ENCODE measurements at places on chromosomes 3 and 15. TPM values are rescaled to one million over a fixed set of nuclear protein-coding genes. Genes with fewer than 3 reads are reported as not detected.

DNA sequence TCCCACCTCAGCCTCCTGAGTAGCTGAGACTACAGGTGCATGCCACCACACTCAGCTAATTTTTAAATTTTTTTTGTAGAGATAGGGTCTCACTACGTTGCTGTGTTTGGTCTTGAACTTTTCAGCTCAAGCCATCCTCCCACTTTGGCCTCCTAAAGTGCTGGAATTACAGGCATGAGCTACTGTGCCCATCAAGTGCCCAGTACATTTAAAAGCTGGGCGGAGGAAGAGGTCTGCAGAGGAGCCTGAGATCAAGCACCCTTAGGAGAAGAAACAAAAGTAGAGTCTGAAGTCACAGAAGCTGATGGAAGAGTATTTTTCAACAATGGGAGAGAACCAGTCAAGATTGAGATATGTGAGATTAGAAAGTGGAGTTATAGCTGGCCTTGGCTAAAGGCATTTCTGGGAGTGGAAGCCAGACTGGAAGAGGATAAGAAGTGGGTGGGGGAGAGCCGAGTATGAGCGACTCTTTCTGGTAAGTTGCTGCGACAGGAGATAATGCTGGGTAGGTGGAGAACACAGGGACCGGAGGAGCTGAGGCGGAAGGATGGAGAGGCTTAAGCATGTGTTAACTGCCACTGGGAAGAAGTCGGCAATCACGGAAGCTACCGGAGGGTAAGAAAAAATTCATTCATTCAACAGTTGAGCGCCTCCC lies 782 bp upstream of the IREB2 start:
- no peak for DNase-seq

GRCh38 chr3:173588556-173588955 lies 191.0 kb downstream of the NLGN1 start:
- no peak for DNase-seq

Gene BRPF1
- 50.1 TPM for total RNA-seq

Gene TPM1
- 4.1 TPM for total RNA-seq

GRCh38 chr15:50247819-50248655 lies 17.5 kb downstream of the HDC start:
- peak; percentile 89 for DNase-seq

Gene TRMT10C
- 24.1 TPM for total RNA-seq

- DNase-seq: no peak
Observed at GRCh38 chr3:146065573-146066006, 95.4 kb downstream of the PLOD2 start.

DNA sequence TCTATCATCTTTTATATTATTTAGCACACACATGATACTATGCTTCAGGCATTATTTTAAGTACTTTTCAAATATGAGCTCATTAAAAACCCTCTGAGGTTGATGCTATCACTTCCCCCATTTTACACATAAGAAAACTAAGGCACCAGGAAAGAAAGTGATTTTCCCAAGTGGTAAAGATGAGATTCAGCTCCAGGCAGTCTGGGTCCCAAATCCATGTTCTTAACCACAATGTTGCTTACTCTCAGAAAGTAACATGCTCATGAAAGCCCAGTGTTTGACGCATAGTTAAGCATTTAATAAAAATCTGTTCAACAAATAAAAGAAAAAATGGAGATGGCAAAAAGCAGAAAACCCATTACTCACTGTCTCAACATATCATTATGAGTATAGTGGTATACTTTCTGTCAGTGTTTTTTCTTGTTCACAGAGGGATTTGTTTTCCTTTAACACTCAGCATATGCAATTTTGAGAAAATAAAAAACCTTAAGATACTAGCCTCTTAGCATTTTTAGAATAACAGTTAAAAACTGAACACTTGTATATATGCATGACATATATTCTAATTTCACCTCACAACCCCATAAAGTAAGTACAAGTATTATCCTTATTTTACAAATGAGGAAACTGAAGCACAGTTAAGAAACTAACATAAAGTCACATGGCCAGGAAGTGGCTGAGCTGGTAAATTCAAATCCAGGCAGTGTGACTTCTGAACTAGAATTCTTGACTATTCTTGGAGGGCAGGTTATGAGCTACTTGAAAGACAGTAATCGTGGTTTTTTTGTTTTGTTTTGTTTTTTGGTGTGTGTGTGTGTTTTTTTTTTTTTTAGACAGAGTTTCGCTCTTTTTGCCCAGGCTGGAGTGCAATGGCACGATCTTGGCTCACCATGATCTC lies 10.4 kb downstream of the PEAK1 start:
- DNase-seq: peak; percentile 75

- peak; percentile 99 for DNase-seq
Observed at GRCh38 chr3:14431917-14432834, 29.8 kb downstream of the SLC6A6 start.

Gene IGSF11
- not detected for total RNA-seq

DNA sequence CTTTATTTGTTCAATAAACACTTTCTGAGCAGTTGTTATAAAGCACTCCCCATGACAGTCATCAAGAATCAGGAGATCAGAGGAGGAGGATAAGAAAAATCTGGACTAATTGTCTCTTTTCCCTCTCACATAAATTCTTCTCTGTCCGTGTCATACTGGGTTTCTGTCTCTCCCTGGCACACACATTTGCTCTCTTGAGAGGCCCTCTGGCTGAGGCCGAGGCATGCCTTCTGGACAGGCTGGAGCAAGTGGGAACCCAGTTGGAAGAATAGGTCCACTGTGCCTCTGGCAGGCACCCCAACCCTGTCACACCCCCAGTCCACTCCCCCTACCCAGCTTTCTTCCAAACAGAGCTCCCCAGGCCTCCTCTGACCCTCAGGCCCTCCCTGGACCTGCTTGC lies 315.8 kb downstream of the UACA start:
- DNase-seq: no peak

Gene MCTP2
- 67.2 TPM for total RNA-seq

DNA sequence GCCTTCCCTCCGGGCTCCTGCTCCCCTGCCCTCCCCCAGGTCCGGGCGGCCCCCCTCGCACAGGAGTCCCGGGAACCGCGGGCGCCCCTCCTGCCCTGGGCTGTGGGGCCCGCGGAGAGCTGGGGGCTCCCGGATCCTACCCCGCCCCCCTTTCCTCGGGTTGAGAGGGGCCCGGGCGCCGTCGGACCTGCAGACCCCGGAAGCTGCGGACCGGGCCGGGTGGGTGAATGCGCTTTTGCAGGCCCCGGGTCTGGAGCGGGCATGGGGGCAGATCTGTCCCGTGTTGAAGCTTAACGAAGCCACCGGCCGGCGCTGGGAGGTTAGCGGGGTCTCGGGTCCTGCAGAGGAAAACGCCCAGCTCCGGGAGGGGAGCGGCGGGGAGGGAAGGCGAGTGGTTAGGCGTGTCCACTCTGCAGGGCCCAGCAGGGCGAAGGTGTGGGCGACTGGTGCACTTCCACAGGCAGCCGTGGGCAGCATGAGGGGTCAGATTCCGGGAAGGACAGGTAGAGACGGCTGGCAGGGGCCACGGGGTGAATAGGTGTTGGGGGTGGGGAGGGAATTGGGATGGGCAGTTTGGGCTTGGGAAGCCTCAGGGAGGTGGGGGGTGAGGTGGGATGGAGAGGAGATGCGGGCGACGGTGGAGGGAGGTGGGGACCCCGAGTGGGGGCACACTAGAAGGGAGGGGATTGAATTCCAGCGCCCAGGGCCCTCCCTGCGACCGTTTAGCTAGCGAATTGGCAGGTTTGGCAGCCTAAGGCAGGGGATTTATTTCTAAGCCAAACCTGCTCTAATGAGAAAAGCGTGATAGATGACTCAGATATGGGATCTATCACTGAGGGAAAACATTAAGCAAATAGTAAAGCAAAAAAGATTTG lies 635 bp downstream of the CD276 start:
- peak; percentile 27 for DNase-seq

Gene TRIM59
- 48.0 TPM for total RNA-seq

DNA sequence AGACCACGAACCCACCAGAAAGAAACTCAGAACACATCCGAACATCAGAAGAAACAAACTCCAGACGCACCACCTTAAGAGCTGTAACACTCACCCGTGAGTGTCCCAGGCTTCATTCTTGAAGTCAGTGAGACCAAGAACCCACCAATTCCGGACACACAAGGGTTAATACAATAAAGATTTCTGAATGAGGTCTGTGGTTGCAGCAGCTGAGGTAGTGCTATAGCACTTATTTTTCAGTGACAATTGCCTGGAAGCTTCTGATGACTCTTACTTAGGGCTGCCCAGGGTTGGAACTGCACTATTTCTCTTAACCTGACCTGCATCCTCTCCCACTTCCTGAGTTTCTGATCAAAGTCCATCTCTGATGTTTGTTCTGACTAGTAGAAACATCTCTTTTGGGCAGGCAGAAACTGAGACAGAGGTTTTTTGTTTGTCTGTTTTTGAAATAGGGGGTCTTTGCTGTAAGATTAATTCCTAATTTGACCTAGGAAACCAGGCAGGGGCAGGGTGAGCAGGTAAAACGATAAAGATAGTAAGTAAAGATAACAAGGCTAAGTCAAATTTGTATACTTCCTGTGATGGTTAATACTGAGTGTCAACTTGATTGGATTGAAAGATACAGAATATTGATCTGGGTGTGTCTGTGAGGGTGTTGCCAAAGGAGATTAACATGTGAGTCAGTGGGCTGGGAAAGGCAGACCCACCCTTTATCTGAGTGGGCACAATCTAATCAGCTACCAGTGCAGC lies 169.1 kb downstream of the GAP43 start:
- peak; percentile 69 for DNase-seq

Gene C2CD4A
- total RNA-seq: not detected

DNA sequence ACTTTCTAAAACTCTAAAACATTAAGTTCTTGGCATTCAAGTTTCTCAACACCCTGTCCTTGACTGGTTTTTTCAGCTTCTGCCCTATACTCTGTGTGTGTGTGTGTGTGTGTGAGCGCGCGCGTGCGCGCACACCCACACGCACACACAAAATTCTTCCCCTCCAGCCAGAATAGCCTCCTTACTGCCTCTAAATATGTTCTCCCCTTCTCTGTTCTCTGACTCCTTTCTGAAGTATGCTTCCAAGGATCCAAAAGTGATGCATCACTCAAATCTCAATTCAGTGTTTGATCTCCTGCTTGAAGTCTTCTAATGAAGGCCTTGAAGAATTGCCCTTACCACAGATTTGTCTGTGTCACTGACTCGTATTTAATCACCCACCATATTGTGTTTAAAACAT lies 129.8 kb downstream of the SLC25A26 start:
- DNase-seq: no peak

GRCh38 chr3:18735005-18735404 lies 309.9 kb upstream of the SATB1 start:
- DNase-seq: no peak

- no peak for DNase-seq
Observed at GRCh38 chr15:30872341-30872748, 31.4 kb upstream of the FAN1 start.

Gene SNTN
- not detected for total RNA-seq

- DNase-seq: peak; percentile 43
Observed at GRCh38 chr3:158802409-158803268, 785 bp downstream of the MFSD1 start.

GRCh38 chr3:8872261-8872660 lies 91.0 kb downstream of the RAD18 start:
- no peak for DNase-seq

DNA sequence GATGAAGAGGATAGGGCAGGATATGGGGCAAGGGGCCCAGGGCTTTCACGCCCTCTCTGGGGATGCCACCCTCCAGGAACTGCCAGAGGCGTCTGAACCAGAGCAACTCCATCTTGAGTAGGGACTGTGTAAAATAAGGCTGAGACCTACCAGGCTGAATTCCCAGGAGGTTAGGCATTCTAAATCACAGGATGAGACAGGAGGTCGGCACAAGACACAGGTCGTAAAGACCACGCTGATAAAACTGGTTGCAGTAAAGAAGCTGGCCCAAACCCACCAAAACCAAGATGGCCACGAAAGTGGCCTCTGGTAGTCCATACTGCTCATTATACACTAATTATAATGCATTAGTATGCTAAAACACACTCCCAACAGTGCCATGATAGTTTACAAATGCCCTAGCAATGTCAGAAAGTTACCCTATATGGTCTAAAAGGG lies 40.7 kb downstream of the HERC1 start:
- no peak for DNase-seq

GRCh38 chr3:178088963-178089362 lies 447.3 kb upstream of the KCNMB2 start:
- DNase-seq: no peak

- peak; percentile 94 for DNase-seq
Observed at GRCh38 chr15:31360843-31361763, 34.5 kb downstream of the KLF13 start.

DNA sequence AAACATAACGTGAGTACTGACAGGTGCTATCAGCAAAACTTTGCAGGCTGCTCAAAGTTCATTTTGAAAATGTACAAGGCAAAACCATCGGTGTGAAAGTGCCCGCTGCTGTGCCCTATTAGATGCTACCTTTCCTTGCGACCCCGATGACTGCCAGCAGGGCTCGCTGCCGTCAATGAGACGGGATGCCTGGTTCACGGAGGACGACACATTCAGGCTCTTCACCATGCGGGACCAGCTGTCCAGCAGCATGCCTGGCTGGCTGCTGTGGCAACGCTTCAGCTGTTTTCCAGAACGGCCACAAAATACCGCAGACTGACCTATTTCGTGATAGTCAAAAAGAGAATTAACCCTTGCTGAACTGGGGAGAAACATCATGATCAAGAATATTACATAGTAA lies 92.7 kb upstream of the OCA2 start:
- no peak for DNase-seq

DNA sequence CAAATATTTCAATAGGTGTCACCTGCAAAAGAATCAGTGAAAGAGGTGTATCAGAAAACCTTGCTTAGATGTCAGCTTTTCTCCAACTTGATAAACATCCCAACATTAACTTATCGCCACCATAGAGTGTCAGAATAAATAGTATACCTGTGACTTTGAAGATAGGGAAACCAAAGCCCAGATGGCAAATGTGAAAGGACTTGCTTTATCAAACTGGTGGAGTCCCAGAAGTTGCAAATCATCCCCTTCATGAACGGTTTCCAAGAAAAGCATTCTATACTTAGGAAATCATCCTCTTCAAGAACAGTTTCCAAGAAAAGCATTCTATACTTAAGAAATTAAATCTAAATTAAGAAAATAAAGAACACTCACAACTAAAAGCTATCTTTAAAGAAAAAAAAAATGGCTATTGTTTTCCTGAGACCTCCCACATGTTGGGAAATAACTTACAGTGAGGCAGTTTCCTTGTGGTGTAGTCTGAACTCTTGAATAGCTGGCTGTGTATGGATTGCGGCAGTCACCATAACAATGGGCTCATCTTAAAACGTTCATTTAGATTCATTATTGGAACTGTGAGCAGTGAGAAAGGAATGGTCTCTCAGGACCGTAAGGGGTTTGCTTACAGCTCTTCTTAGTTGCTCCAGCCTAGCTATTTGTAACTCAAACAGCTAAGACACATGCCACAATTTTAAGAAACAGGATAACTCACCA lies 56.5 kb downstream of the GHSR start:
- no peak for DNase-seq

- peak; percentile 18 for DNase-seq
Observed at GRCh38 chr15:42066764-42067415, 27.5 kb downstream of the PLA2G4D start.

DNA sequence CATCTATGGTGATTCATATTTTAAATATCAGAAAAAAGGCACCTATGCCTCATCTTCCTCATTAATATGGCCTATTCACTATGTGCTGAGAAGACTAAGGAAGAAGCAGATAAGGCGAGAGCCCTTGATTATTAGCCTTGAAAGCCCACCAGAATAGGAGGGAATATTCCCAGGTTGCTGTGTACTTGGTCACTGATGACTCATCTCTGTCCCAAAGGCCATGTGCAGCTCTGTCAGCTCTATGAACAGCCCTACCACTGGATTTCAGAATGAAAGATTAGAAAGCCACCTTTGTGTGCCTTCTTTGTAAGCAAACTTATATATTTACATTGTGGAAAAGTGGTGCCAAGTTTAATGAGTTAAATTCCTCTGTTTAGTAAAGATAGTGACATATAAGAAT lies 211.5 kb downstream of the NFKBIZ start:
- no peak for DNase-seq
